ENCODE measurements at places on chromosomes 12 and 14.

GRCh38 chr14:100827101-100828021 lies 1.4 kb downstream of the MEG3 start:
- no peak for DNase-seq

GRCh38 chr14:93005135-93005813 lies 82.3 kb downstream of the CHGA start:
- no peak for DNase-seq

- no peak for DNase-seq
These were observed 182.3 kb downstream of the GALC start for GRCh38 chr14:87810711-87811110.

DNA sequence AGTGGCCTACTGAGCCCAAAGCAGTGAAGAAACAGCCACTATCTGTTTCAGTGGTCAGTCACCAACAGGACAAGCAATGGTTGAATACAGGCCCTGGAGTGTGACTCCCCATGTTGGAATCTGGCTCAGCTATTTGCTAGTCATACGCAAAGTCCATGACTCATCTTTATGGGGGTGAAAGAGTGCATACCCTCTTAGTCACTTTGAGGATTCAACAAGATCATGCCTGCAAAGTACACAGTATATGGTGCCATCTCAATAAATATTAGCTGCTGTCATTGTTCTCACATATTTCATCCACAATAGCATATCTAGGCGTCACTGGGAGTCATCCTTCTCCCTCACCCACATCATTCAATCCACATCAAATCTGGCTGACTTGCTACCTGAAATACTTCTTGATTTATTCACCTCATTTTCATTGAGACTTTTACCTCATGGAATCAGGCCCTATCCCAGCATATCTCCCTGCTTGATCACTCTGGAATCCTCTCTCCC lies 26.4 kb upstream of the STAB2 start:
- peak; percentile 65 for DNase-seq

DNA sequence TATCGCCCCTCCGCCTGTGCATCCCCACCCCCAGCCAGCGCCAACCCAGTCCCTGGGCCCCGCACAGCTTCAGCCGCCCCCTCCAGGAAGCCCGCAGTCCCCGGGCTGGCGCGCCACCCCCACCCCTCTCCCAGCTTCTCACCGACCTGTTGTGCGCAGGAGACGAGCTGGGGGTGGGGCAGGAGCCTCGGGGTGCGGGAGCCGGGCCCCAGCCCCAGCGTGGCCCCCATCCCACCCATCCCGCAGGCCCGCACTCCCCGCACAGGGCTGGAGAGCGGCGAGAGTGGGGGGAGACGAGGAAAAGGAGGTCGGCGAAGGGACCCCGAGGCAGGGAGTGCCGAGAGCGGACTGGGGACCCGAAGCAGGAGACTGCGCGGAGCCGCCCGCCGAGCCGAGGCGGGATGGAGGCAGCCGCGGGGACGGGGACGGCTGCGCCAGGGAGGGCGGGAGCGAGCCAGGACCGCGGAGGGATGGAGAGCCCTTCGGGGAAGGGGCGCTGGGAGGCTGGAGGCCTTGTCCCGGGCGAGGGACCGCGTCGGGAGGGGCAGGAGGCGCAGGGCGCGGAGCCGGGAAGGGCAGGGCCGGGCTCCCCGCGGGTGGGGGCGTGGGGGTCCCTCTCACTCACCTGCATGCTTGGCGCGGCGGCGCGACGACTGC lies 498 bp downstream of the PIANP start:
- no peak for DNase-seq

DNA sequence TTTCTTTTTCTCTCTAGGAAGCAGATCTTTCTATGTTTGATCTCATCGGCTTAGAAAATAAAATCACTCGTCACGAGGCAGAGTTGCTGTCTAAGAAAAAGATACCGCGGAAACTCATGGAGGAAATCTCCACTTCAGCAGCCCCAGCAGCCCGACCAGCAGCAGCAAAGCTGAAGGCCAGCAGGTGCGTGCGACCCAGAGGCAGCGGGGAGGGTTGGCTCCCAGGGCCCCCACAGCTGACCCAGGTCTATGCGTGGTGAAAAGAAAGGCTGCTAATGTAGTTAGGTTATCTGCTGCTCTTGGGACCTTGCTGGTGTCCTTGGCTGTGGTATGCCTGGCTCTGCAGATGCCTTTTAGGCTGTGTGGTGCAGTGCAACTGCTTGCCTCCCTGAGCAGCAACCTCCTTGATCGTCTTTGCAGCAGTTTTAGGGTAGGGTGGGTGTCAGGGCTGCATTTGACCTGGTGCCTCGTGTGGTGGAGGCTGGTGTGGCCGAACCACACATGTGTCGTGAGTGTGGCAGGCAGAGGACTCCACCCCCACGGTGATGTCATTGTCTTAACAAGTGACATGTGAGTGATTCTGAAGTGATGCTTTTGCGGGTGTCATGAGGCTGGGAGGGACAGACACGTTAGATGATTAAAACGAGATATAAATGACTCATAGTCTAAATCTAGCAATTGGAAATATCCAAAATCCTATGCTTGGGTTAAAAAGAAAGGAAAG lies 68.6 kb downstream of the EP400 start:
- DNase-seq: no peak

GRCh38 chr14:68469208-68469713 lies 323.6 kb downstream of the ZFP36L1 start:
- no peak for DNase-seq

DNA sequence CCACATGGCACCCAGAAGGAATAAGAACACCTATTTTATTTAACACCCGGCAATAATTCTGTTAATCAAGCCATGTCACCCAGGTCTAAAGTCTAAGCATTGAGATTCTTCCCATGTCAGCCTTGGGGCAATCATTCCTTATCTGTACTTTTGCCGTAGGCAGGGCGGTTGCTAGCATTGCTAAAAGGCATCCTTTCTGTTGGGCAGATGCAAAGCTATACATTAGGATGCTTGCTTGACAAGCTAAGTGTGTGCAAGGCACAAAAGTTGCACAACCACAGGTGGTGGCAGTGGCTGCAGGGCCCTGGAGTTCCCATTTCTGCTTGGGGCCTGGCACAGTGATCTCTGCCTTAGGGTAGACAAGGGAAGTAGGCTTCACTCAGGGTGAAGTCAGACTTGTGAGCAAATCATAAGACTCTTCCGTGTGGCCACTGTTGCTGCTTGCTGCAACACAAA lies 12.5 kb upstream of the GALNT6 start:
- DNase-seq: no peak

DNA sequence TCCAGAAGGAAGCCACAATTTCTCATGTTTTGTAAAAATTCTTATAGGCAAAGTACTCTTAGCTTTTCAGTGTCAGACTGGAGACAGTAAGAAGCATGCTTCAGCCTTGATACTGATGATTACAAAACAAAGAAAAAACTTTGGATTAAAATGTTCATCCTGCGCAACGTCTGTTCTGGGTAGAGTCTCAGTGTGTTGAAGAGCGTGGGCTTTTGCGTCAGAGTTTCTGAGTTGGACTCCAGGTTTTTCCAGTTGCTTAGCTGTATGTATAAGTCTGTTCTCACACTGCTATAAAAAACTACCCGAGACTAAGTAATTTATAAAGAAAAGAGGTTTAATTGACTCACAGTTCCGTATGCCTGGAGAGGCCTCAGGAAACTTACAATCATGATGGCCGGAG lies 508.1 kb downstream of the DIO2 start:
- no peak for DNase-seq

DNA sequence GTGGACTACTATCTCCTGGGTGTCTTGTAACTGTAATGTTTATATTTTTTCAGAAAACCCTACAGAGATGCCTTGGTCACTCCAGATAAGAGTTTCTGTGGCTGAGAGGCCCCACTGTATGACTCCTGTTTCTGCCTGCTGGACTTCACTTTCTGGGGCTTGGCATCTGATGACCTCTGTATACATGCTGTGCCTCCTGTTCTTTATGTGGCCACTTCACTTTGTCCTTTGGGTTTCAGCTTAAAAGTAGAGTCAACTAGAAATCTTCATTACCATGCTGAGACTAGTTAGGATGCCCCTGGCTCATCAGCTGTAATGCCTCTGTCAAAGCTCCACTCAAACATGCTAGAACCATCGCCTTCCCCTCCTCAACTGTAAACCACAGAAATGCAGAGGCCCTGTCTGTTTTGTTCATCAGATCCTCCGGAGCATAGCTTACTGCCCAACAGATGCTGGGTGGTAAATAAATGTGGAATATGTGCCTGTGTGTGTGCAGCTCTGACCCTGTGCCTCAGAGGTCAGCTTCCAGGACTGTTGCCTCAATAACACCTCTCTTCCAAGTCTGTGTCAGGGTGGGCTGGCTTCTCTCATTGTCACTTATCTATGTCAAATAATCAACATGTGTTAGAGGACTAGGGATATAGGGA lies 25.5 kb downstream of the ZNF664 start:
- no peak for DNase-seq

DNA sequence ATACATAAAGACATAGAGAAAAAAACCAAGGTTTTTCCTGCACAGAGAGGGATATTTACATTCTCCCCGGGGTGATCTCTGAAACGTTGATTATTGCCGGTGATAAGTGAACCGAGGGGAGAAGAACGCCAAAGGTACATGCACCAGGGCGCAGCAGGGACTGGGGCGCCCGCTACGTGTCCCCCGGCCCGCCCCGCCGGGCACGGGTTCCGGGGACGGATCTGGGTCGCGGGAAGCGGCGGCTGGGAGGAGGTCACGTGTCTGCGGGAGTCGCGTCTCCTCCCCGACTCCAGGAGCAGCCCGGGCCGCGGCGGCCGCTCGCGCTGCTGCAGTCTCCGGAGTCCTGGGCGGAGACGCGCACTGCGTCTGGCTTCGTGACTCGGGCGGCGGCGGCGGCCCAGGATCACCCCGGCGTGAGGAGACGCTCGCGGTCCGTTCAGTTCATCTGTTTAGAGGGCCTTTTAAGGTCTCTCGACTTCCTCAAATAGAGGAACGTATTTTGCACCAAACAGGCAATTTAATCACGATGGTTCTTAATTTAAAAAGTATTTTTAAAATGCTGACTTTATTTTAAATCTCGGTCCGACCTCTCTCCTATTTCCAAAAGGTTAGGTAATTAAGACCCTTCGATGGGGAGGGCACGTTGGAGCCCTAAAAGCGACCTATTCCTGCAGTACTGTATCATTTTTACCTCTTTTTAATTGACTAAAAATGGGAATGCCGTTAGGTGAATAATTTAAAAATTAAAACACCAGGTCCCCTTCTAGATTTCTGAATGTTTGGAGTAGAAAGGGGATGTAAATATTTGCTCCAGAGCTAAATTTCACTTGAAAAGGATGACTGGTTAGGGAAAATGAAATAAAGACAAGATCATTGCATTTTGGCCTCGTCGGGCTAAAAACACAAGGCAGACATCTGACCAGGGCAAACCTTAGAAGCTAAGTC lies 1.8 kb upstream of the BHLHE41 start:
- DNase-seq: peak; percentile 68

All from kidney capillary endothelial cell (primary cell).